H7 (cell line): ENCODE measurements at places on chromosomes 16 and 17. TPM values are rescaled to one million over a fixed set of nuclear protein-coding genes. Genes with fewer than 3 reads are reported as not detected.
A peak's percentile ranks its signal among the peaks of the same experiment; 100 is the strongest.

Gene CRYM
- 7.1 and 7.6 TPM in 2 replicates for total RNA-seq

Gene WNK4
- total RNA-seq = 0.24 and 0.44 TPM in 2 replicates

- DNase-seq = peak; percentile 75
These were observed 74.7 kb upstream of the CIBAR2 start for GRCh38 chr16:85187002-85187401.

DNA sequence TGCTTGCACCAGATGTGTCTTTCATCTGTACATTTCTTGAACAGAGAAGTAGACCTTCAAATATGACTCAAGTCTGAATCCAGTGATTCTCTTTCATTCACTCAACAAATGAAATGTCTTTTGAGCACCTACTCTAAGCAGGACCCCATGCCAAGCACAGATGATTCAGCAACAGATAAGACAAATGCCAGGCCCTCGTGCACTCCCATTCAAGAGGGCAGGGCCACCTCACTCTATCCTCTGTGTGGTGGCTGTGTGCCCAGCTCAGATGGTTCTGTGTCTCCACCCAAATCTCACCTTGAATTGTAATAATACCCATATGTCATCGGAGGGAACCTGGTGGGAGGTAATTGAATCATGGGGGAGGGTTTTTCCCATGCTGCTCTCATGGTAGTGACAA, 74.1 kb upstream of the NKD1 start:
- DNase-seq = no peak

DNA sequence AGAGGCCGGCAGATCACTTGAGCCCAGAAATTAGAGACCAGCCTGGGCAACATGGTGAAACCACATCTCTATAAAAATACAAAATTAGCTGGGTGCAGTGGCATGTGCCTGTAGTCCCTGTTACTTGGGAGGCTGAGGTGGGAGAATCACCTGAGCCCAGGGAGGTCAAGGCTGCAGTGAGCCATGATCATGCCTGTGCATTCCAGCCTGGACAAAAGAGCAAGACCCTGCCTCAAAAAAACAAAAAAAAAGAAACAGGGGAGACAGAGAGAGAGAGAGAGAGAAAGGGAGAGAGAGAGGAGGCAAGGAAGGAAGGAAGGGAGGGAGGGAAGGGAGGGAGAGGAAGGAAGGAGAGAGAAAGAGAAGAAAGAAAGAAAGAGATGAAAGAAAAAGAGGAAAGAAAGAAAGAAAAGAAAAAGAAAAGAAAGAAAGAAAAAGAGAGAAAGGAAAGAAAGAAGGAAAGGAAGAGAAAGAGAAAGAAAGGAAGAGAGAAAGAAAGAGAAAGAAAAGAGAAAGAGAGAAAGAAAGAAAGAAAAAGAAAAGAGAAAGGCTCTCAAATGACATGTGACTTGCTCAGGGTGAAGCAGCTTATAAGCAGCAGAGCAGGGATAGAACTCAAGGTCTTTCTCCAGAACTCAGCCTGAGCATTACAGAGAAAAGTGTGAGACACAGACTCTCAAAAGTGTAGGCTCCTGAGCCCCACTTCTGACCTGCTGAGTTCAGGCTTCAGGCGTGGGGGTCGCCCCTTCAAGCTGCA, 15.5 kb downstream of the CX3CL1 start:
- peak; percentile 13 for DNase-seq

DNA sequence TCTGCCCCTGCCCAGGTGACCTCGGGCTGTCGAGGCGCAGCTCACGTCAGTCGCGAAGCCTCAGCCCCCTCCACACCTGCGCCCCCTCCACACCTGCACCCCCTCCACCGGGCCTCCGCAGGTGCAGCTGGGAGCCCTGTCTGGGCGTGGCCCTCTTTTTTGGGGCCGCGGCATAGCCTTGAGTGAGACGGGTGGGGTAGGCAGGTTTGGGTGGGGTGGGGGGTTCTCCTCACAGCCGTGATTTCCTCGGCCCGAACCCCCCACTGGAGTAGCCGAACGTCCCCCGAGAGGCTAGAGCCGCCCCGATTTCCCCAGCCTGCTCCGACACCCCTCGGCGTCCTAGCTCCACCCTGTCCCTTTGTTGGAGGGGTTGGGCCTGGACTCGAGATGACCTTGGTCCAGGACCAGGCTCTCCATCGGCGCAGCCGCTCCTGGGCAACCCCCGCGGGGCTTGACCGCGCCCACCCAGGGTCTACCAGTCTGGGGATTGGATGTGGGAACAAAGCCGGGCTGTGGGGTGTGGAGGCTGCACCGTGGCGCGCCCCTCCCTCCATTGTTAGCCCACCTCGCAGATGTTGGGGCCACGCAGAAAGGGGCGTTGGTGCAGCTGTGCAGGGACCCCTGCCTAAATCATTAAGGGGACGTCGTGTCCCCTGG, 626 bp downstream of the TUBB3 start:
- DNase-seq = peak; percentile 81

DNA sequence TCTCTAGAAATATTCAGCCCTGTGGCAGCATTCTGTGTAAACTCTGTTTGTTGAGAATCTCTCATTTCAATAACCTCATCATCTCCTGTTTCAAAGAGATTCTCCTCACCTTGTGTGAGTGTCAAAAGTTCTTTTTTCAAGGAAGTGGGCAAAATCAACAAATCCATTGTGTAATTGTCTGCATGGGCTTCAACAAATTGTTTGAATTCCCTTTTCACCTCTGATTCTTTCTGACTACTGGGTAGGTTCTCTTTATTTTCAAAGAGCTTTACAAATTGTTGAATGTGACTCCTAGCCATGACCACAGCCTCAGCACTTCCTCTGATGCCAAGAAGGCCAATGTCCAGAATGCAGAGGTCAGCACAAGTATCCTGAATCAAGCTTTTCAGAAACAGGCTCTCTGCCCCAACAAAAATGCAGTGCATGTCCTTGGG, 48.0 kb downstream of the N4BP1 start:
- DNase-seq = no peak

GRCh38 chr17:8975091-8975725, 9.7 kb upstream of the PIK3R5 start:
- no peak for DNase-seq

GRCh38 chr16:79003026-79003609, 597.4 kb downstream of the MAF start:
- no peak for DNase-seq
